Activated CD8-positive, alpha-beta memory T cell treated with anti-CD3 and anti-CD28 coated beads, Interleukin-2, amount 10 ng/mL, durations not matched to agents 7 days and 5 days (primary cell): ENCODE measurements at places on chromosomes 7 and 10.

- H3K36me3 ChIP-seq: no peaks in the 10 kb centered on the region
- no peak for DNase-seq
- H3K27me3 ChIP-seq: peaks cover 5% of the 10 kb centered on the region
- no peaks in the 10 kb centered on the region for H3K4me1 ChIP-seq
- H3K27ac ChIP-seq: no peak overlapping the region
- H3K4me3 ChIP-seq: no peak overlapping the region
These were observed 624.1 kb downstream of the PTPRN2 start for GRCh38 chr7:157963526-157963925.

GRCh38 chr7:32476816-32477648, 13.1 kb downstream of the LSM5 start:
- peaks cover 6% of the 10 kb centered on the region for H3K4me1 ChIP-seq
- no peak overlapping the region for H3K27ac ChIP-seq
- H3K4me3 ChIP-seq: no peak overlapping the region
- peaks cover 2% of the 10 kb centered on the region for H3K27me3 ChIP-seq
- no peak for DNase-seq
- H3K36me3 ChIP-seq: no peaks in the 10 kb centered on the region

GRCh38 chr10:107356396-107356795, 191.9 kb upstream of the SORCS1 start:
- no peak overlapping the region for H3K27ac ChIP-seq
- no peaks in the 10 kb centered on the region for H3K4me1 ChIP-seq
- no peak overlapping the region for H3K4me3 ChIP-seq

DNA sequence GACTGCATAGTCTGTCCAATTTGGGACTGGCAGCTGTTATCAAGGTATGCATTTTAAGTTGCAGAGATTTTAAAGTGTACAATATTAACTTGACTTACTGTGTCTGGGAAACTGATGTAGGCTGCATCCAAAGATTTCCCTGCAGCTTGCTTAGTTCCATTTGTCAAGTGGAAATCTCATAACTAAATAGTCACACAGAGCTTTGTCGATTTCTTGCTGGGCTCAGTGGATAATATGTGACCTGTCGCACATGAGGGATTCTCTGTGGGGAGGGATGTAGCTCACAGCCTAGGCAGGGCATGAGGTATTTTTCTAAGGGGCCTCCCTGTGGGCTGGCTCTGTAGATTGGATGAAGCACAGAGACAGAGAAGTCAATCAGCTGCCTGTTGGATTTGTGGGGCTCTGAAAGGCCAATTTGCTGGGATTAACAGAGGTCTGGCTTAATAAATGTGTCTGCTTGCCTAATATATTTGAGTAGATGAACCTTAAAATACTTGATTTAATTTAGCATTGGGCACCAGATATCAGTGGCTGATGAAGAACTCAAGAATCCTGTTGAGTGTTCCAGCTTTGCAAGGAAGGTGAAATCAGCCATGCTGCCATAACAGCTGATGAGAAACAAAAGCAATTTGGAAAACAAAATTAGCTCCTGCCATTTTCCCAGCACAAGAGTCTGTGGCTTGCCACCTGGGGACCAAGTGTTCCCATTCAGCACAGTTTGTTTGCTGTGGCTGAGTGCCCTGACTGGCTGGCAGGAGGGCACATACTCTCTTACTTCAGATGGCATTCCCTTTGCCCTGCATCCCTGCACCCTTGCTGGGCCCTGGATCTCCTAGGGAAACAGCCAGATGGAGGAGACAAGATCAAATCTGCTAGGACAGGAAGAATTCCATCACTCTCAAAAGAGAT, 598.5 kb downstream of the SORCS3 start:
- no peaks in the 10 kb centered on the region for H3K4me1 ChIP-seq
- H3K4me3 ChIP-seq: no peak overlapping the region
- DNase-seq: no peak
- H3K36me3 ChIP-seq: no peaks in the 10 kb centered on the region
- no peak overlapping the region for H3K27ac ChIP-seq

- H3K4me3 ChIP-seq: no peak overlapping the region
- no peaks in the 10 kb centered on the region for H3K27me3 ChIP-seq
- no peaks in the 10 kb centered on the region for H3K36me3 ChIP-seq
- H3K4me1 ChIP-seq: peaks cover 18% of the 10 kb centered on the region
- DNase-seq: no peak
These were observed 66.7 kb upstream of the ATP6V0A4 start for GRCh38 chr7:138864667-138865066.

GRCh38 chr10:69976795-69977546, 75.7 kb upstream of the MACROH2A2 start:
- H3K36me3 ChIP-seq: no peaks in the 10 kb centered on the region
- peaks cover 57% of the 10 kb centered on the region for H3K27me3 ChIP-seq
- peaks cover 9% of the 10 kb centered on the region for H3K4me1 ChIP-seq

GRCh38 chr10:13813550-13813949, 226.8 kb downstream of the PRPF18 start:
- H3K4me3 ChIP-seq: no peak overlapping the region
- no peak for DNase-seq
- no peaks in the 10 kb centered on the region for H3K36me3 ChIP-seq

- no peaks in the 10 kb centered on the region for H3K36me3 ChIP-seq
- no peak for DNase-seq
- no peak overlapping the region for H3K4me3 ChIP-seq
- H3K4me1 ChIP-seq: no peaks in the 10 kb centered on the region
These were observed 15.9 kb downstream of the LAMB4 start for GRCh38 chr7:108114117-108114841.

GRCh38 chr10:104104926-104105325, 17.0 kb upstream of the SFR1 start:
- DNase-seq: no peak
- H3K27ac ChIP-seq: no peak overlapping the region
- peaks cover 10% of the 10 kb centered on the region for H3K27me3 ChIP-seq
- no peaks in the 10 kb centered on the region for H3K36me3 ChIP-seq

GRCh38 chr7:88278881-88279280, 27.8 kb downstream of the STEAP4 start:
- H3K27me3 ChIP-seq: peaks cover 4% of the 10 kb centered on the region
- H3K4me3 ChIP-seq: no peak overlapping the region

- DNase-seq: peak; percentile 47
- no peak overlapping the region for H3K4me3 ChIP-seq
- no peaks in the 10 kb centered on the region for H3K27me3 ChIP-seq
- H3K27ac ChIP-seq: no peak overlapping the region
These were observed 132.2 kb downstream of the MAD1L1 start for GRCh38 chr7:2100278-2101208.

- H3K27me3 ChIP-seq: peaks cover 5% of the 10 kb centered on the region
- no peaks in the 10 kb centered on the region for H3K36me3 ChIP-seq
- no peak overlapping the region for H3K27ac ChIP-seq
- H3K4me3 ChIP-seq: no peak overlapping the region
- DNase-seq: no peak
- H3K4me1 ChIP-seq: no peaks in the 10 kb centered on the region
These were observed 65.6 kb downstream of the CDH23 start for GRCh38 chr10:71462062-71462935.

DNA sequence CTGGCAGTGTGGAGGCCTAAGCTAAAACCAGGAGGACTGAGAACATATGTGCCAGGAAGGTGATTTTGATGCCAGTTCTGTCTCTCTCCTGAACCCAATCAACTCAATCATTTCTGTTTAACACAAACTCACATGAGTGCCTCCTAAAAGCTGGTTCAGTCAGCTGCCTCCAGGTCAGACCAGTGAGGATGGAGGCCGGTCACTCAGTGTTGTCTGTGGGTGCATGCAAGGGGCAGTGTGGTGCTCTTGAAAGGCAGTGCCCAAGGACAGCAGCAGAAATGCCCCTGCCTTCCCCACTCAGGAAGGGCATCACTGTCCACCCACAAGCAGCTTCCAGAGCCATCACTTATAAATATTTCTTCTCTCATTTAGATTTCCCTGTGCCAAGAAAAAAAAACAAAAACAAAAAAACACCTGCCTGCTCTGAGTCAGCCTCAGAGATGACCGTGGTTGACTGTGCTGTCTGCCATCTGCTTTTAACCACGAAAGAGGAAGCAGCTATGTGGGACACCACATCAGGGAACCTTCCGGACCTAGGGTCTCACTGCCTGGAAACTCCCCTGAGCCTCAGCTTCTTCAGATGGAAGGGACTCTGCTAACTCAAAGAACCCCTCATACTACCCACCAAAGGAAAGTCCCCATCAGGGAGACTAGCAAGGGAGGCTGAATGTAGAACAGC, 39.1 kb downstream of the VOPP1 start:
- peaks cover 10% of the 10 kb centered on the region for H3K27me3 ChIP-seq
- H3K4me3 ChIP-seq: peak overlapping the region; percentile 51
- H3K27ac ChIP-seq: peak overlapping the region; percentile 88
- H3K36me3 ChIP-seq: peaks cover 20% of the 10 kb centered on the region

- H3K36me3 ChIP-seq: peaks cover 22% of the 10 kb centered on the region
- H3K27me3 ChIP-seq: no peaks in the 10 kb centered on the region
- no peak for DNase-seq
These were observed 90.1 kb upstream of the CYP26C1 start for GRCh38 chr10:92970301-92971070.

- no peaks in the 10 kb centered on the region for H3K4me1 ChIP-seq
- no peak for DNase-seq
- H3K36me3 ChIP-seq: no peaks in the 10 kb centered on the region
- no peak overlapping the region for H3K4me3 ChIP-seq
- no peak overlapping the region for H3K27ac ChIP-seq
These were observed 179.7 kb downstream of the GLI3 start for GRCh38 chr7:42057331-42057730.

- H3K36me3 ChIP-seq: peaks cover 3% of the 10 kb centered on the region
- no peak for DNase-seq
- no peaks in the 10 kb centered on the region for H3K27me3 ChIP-seq
These were observed 44.8 kb downstream of the MYOF start for GRCh38 chr10:93437086-93437945.

DNA sequence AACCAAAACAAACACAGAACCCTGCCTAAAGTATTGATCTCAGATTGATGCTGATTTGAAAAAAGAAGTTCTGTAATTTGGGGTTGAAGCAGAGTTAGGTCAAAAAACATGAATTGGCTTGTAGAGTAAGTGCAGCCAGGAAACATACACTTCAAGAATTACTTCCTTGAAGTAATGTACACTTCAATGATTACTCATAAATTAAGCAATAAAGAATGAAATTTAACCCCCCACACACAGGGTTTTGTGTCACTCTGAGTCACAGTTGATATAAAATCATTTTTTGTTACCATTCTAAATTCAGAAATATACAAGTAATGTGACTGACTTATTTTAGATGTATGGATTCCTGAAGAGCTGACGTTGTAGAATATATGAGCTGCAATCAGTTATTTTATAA, 622.2 kb downstream of the POM121L12 start:
- no peak for DNase-seq
- no peaks in the 10 kb centered on the region for H3K27me3 ChIP-seq
- no peak overlapping the region for H3K4me3 ChIP-seq
- no peaks in the 10 kb centered on the region for H3K36me3 ChIP-seq
- H3K4me1 ChIP-seq: no peaks in the 10 kb centered on the region

DNA sequence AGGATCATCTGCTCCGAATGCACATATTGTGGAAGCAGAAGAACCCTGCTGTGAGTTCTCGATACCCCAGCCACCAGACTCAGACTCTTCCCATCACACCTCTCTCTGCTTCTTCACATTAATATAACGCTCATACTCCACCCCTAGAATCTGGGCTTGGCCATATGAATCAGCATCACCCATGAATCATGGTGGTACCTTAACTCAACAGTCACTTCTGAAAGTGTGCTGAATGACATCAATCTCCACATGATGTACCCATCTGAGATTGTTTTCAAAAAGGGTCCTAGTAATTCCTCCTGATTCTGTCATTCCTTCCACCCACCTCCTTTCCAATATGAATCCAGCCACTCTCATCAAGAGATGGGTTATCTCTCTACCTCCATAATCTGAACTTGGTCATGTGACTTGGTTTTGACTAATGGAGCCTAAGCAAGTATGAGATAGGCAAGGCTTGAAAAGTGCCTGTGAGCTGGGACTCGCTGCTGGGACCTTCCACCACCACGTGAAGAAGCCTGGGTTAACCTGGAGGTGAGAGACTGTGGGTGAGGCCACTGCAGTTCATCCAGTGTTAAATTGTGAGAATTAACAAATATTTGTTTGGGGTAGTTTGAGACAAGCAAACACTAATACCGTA, 15.4 kb downstream of the YWHAG start:
- H3K27ac ChIP-seq: peak overlapping the region; percentile 68
- H3K27me3 ChIP-seq: no peaks in the 10 kb centered on the region
- peaks cover 68% of the 10 kb centered on the region for H3K36me3 ChIP-seq
- H3K4me3 ChIP-seq: no peak overlapping the region

DNA sequence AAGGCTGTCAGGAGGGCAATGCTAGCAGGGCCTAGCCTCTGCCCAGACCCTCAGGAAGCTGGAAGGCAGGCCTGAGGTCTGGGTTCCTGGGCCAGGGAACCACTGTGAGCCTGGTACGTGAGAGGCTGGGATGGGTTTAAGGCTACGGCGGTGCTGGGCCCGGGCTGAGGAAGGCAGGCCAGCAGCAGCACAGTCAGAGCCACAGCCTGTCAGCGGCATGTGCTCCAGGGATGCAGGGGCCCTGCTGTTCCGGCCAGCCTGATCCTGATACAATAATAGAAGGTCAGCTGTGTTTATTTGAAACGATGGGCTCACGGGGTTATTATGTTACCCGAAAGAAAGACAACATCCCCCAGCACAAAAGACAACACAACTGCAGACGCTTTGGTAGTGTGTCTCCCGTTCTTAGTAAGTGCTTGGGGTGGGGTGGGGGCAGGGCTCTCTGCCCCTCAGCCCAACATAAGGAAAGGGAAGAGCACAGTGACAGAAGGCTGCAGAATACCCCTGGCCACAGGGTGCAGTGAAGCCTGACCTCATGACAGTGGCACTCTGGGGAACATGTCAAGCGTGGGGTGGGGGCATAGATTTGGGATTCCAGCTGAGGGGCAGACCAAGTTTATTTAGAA, 95.0 kb downstream of the COL13A1 start:
- no peak for DNase-seq
- no peak overlapping the region for H3K4me3 ChIP-seq
- H3K27ac ChIP-seq: no peak overlapping the region
- no peaks in the 10 kb centered on the region for H3K4me1 ChIP-seq
- H3K27me3 ChIP-seq: no peaks in the 10 kb centered on the region
- H3K36me3 ChIP-seq: no peaks in the 10 kb centered on the region

GRCh38 chr7:12572941-12573575, 2.5 kb downstream of the SCIN start:
- H3K27ac ChIP-seq: no peak overlapping the region
- no peak for DNase-seq
- H3K27me3 ChIP-seq: peaks cover 62% of the 10 kb centered on the region

DNA sequence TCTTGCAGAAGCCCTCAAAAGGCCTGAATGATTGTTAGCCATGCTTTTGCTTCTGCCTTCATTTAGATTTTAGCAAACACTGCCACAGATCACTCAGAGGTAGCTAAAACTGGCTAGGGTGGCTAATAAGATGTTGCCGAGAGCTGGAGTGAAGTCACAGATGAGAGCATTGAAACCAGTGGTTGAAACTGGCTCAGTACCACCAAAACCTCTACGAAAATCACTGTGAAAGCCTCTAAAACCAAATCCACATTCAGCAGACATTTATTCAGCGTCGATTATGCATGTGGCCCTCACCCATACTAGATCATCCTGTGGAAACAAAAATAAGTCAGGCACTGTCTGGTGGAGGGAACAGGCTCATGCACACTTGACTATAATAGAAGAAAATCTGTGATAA, 50.8 kb downstream of the PIK3CG start:
- H3K4me1 ChIP-seq: peaks cover 17% of the 10 kb centered on the region
- no peak overlapping the region for H3K27ac ChIP-seq
- peaks cover 29% of the 10 kb centered on the region for H3K27me3 ChIP-seq
